ENCODE measurements at places on chromosomes 3 and 15. TPM values are rescaled to one million over a fixed set of nuclear protein-coding genes. Genes with fewer than 3 reads are reported as not detected.

DNA sequence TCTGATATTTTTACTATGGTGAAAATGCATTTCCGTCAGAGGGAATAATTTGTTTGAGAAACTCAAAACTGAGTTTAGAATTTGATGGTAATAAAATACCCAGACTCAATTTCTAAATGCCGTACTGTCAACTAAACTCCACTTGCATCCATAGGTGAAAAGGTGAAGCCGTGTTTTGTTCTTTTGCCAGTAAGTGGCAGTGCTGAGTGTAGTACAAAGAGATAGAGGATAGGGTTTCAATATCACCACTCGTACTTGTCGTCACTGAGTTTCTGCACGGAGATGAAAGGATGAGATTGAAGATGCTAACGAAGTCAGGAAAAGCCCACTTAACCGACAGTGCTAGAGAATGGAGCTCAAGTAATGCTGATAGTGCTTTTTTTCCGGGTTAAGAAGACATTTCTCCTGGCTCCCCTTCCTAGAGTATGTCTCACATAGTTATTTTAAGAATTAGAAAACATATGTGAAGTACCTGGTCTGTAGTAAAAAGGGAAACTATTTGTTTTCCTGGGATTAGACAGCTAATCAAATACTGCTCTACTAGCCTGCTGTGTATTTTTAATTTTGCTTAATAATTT lies 345.1 kb downstream of the IL5RA start:
- DNase-seq = peak; percentile 37

GRCh38 chr15:29043736-29044502 lies 158.1 kb downstream of the APBA2 start:
- no peak for DNase-seq

CCR2 gene
- total RNA-seq = not detected

DNA sequence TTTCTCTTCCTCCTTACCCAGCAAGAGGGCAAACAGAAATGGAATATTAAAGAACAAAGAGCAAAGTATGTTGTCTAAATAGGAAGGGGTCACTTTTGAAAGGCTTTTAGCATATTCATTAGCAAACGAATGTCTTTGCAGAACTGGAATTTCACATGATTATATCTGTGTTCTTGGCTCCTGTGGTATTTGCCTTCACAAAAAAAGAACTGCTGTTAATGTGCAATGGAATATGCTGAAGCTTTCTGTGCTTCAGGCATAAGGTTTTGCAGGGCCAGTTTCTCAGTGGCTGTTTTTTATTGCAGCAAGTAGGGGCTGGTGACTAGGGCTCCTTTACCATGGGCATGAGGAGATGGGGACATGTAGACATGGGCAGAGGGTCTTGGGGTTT lies 173.4 kb downstream of the USP13 start:
- no peak for DNase-seq

LYSMD2 gene
- 0.29 TPM for total RNA-seq

MED12L gene
- 21.5 TPM for total RNA-seq

DNA sequence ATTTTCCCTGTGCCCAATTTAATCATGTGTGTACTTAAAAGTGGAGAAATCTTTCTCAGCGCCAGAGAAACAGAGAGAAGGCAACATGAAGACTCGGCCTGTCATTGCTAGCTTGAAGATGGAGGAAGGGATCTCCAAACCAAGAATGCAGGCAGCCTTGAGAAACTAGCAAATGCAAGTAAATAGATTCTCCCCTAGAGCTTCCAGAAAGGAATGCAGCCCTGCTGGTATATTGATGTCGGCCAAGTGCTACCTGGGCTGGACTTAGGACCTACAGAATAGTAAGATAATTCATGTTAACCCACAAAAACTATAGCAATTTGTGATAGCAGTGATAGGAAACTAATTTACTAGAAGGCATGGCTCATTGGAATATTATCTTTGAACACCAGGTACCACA lies 150.9 kb upstream of the ABI3BP start:
- peak; percentile 54 for DNase-seq

ARRDC4 gene
- total RNA-seq = 3.2 TPM

ST3GAL6 gene
- total RNA-seq = 67.2 TPM

GRCh38 chr3:176055836-176056235 lies 1141.4 kb downstream of the TBL1XR1 start:
- DNase-seq = no peak

- no peak for DNase-seq
Observed at GRCh38 chr15:96544162-96544756, 213.8 kb downstream of the NR2F2 start.

DNA sequence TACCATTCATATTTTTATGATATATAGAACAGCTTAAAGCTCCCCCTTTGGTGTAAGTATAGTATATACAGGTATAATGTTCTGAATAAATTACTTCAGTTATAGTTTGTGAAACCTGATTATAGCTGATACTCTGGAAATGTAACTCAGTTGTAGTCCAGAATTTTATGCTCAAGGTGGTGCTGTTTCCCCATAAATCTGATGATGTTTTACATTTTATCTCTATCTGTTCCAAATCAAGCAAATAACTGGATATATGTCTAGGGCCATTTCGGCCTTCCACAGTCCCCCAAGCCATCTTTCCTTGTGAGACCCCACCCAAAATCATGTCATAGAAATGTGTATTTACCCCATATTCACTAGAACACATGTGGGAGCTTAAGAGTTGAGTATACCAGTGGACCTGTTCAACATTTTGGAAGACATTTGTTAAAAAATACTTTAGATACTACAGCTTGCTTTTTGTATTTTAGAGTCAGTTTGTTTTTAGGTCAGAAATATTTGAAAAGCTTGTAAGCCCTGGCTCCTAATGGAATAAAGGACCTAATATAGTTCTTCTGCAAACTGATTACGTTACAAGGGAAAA lies 107.1 kb downstream of the ATG7 start:
- DNase-seq = peak; percentile 48

NEK10 gene
- 0.39 TPM for total RNA-seq

TNFAIP8L3 gene
- 0.30 TPM for total RNA-seq

DNA sequence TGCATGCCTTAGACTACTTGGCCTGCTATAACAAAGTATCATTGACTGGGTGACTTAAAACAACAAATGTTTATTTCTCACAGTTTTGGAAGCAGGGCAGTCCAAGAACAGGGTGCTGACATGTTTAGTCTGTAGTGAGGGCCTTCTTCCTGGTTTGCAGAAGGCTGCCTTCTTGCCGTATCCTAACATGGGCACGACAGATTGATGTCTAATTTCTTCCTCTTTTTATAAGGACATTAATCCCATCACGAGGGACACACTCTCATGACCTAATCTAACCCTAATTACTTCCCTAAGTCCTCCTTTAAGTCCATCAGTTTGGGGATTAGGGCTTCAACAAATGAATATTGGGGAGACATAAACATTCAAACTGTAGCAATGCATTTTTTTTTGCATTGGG lies 10.9 kb upstream of the GOLGA8B start:
- no peak for DNase-seq
